ENCODE measurements at places on chromosomes 5 and 9.

DNA sequence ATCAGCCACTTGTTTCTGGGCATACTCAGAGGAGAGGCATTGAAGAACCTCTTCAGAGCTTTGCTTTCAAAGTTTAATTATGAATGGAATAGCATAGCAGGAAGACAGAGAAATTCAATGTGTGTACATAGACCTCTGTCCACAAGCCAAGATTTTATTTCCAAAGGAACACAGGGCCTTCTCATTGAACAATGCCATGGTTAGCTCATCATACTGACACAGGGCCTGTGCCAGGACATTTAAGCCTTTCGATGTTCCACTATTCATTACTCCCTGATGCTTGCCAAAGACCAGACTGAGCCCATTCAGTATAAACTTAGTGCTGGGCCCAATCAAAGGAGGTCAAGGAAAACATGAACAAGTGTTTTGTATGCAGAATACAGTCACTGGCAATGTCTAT, 280.8 kb downstream of the FBXL17 start:
- no peak for DNase-seq

DNA sequence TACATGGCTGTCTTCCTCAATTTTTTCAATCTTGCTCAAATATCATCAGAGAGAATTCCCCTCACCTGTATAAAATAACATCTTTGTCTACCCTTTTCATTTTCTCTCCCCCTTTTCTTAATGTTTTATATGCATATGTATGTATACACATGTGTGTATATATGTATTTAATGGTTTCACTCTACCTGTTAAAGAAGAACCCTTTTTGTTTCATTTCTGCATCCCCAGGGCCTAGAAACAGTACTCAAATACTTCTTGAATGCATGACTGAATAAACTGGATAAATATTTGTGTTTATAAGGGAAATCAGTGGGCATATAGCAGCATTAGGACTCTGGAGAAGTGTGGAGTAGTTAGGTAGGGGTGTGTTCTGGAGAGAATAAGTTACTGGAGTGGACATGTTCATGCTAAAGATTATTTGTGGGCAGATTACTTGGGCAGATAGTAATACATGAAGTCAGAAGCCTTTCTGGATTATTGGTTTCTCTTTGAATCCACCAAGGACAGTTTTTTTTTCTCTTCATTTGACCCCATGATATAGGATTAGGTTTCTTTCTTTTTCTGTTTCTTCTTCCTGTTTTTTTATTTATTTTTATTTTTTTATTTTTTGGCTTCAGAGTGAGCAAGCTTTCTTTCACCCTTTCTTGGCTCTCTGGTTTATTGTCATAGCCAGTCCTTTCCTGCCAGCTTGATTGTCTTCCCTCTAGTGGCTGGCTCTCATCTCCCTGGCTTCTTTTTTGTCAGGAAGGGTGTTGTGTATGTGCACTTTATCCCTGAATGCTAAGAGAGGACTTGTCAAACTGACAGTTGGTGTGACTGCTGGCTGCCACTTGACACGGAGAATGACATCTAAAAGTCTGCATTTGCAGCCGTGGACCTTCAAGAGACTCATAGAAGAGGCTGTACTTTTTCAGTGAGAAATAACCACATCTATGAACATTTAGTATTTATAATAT, 89.3 kb downstream of the ZCCHC7 start:
- no peak for DNase-seq

DNA sequence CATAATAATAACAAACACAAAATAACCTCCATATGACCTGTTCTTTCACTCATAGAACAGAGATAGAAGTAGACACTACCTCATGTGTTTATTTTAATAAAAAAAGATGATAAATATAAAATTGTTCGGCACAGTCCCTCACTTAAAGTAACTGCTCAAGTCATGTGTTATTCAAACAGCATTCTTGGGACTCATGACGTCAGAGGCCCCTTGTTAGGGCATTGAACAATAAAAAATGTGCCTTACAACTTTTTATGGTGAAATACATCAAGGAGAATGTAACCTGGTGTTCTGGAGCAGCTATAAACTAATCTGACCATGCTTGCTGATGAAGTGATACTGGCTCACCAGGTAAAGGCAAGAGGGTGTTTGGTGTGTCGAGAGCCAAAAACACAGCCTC, 12.2 kb upstream of the NDFIP1 start:
- DNase-seq = no peak

- no peak for DNase-seq
Measured at GRCh38 chr5:125005266-125005665, 258.8 kb upstream of the ZNF608 start.

DNA sequence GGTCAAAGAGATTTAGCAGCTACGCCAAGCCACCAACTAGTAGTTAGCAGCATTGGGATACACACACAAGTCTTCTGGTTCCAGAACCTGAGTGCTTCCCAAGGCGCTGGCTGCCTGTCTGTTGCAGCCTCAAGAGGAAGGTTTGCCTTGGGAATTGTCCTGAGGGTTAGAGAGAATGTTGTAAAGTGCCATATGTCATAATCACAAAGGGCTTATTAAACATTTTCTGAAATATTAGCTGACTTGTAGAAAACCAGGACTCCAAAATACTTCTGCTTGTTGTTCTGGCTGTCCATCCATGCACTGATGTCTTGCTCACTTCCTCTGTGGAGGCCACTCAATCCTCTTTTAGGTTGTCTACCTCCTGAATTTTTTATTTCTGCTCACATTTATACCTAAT, 46.3 kb downstream of the SLC36A1 start:
- DNase-seq = no peak

GRCh38 chr5:10987276-10987924, 226.4 kb upstream of the DAP start:
- no peak for DNase-seq

GRCh38 chr9:94649100-94649819, 9.9 kb upstream of the FBP1 start:
- no peak for DNase-seq

Data from stimulated activated CD8-positive, alpha-beta memory T cell treated with anti-CD3 and anti-CD28 coated beads, Interleukin-4, amount 100 ng/mL, for 4 hours (primary cell).